Suprapubic skin (tissue), 4 donors: ENCODE measurements at places on chromosomes 2 and 18. TPM values are rescaled to one million over a fixed set of nuclear protein-coding genes. Genes with fewer than 3 reads are reported as not detected.

Gene GREB1L
- 1.6 TPM for total RNA-seq

Gene RAB31
- 10.8 TPM for total RNA-seq

- DNase-seq, result no peak
Observed at GRCh38 chr2:110948027-110948674, 172.6 kb upstream of the BCL2L11 start.

GRCh38 chr2:28377984-28378678 lies 14.5 kb upstream of the FOSL2 start:
- no peak for DNase-seq

DNA sequence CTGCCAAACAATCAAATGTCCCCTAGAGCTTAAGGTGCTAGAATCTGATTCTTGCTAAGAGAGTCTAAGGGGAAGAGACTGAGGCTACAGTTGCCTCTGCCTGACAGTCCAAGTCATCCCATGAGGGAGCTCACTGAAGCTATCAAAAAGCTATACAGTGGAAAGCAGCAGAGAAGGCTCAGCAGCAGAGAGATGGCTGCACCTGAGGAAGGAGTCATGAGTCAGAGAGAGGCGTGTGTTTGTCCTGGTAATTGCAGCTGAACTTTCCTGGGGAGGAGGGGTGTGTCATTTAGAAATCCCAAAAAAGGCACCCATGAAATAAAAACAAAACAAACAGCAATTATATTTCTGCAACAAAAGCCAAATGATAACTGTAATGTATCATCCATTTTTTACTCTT lies 305.2 kb upstream of the UBE2E3 start:
- DNase-seq, result no peak
